ENCODE measurements at places on chromosomes 1 and 21.

- no peak for DNase-seq
These were observed 457.2 kb downstream of the AJAP1 start for GRCh38 chr1:5111581-5111980.

DNA sequence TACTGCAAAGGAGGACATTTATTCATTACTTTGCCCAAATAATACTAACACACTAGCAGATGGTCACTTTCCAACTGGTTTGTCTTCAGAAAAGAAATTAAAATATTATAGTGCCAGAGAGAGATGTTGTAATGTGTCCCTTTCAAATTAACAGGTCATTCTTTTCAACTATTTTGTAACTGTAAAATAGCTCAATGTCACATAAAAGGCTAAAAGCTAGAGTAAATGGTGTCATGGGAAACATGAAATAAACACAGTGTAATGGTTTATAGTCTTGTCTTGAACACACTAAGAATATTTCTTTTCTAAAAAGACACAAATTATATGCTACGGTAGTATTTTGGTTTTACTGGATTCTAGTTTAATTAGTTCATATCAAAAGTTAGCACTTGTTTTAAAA is 77.8 kb downstream of the ADGRL2 start:
- DNase-seq, result no peak

- DNase-seq, result no peak
These were observed 45.0 kb downstream of the KCNJ6 start for GRCh38 chr21:37871121-37871862.

GRCh38 chr1:235011064-235011598 is 117.5 kb downstream of the TOMM20 start:
- DNase-seq, result peak; percentile 61

GRCh38 chr1:44305962-44306422 is 49.1 kb downstream of the ERI3 start:
- no peak for DNase-seq

- DNase-seq, result no peak
These were observed 66.3 kb downstream of the MAP3K7CL start for GRCh38 chr21:29196670-29197191.

GRCh38 chr1:97654876-97655585 is 265.8 kb downstream of the DPYD start:
- no peak for DNase-seq

GRCh38 chr1:30652152-30652841 is 71.1 kb downstream of the MATN1 start:
- DNase-seq, result no peak

- no peak for DNase-seq
These were observed 127.1 kb upstream of the CACYBP start for GRCh38 chr1:174872615-174873058.

- DNase-seq, result no peak
These were observed 439.1 kb upstream of the VAMP3 start for GRCh38 chr1:7331926-7332535.

DNA sequence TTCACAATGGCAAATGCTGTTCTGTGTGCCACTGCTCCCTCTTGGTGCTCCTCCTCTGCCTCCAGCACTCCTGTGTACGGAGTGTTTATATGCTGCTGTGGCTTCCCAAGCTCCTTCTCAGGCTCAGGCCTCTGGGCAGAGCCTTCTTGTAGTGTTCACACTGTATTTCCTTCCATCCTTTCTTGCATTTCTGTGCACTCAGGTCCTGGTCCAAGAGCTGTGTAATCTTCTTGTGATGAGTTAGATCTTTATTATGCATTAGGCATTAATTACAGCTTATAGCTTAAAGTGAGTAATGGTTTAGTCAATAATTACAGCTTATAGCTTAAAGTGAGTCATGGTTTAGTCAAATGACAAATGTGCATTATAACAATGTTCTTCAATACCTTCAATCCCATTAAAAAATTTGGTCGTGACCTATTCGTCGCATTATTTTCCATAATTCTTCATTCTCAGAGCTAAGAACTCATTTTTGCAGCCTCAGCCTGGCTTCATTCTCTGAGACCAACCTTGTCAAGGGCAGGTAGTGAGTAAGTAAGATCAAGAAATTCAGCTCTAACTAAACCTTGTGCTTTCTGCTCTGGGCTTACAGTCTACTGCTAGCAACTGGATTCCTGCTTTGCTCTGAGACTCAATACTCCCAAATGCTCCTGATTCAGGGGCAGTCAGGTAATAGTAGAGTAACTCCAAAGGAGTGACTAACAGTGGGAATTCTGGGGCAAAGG is 154.5 kb upstream of the SPAG17 start:
- DNase-seq, result no peak

DNA sequence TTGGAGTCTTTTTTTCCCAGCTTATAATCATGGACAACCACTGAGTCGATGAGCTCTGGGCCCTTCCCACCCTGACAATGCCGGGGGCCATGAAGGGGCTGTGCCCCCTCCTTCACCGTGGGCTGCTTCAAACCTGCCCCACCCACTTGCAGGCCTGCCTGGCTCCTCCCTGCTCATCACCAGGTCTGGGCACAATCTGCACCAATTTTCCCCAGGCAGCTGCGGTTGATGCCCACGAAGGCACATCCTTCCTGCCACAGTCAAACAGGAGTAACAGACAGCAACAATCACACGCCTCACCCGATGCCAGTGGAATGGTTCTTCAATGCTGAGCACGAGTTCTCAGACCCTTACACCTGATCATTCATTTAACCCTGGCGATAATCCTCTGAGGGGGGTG is 18.9 kb downstream of the PGLYRP3 start:
- DNase-seq, result no peak

GRCh38 chr1:87418048-87418447 is 89.4 kb downstream of the LMO4 start:
- DNase-seq, result no peak

DNA sequence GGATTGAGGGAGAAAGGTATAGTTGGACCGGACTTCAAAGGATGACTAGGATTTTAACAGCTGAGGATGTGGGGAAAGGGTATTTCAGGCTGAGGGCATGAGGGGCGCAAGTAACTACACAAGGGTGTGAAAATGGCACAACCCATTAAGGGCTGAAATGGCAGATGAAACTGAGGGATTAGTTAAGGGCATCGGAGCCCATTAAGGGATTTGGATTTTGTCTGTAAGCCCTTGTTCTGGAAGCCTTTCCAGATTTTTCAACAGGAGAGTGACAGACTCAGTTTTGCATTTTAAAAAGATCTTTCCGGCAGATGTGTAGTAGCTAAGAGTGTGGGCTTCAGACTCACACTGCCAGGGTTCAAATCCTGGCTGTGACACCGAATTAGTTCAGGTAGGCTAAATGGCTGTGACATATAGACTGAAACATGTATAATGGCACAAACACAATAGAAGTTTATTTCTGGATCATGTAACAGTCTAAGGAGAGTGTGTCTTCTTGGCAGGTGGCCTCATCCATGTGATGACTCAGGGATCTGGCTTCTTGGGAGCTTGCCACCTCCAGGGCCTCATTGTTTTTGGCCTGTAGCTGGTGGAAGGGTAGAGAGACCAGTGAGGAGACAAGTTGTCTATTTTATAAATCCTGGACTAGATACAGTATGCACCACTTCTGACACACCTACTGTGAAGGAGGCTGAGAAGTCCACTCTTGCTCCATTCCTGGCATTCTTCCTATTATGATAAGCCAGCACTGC is 49.6 kb downstream of the UBE2T start:
- DNase-seq, result no peak

DNA sequence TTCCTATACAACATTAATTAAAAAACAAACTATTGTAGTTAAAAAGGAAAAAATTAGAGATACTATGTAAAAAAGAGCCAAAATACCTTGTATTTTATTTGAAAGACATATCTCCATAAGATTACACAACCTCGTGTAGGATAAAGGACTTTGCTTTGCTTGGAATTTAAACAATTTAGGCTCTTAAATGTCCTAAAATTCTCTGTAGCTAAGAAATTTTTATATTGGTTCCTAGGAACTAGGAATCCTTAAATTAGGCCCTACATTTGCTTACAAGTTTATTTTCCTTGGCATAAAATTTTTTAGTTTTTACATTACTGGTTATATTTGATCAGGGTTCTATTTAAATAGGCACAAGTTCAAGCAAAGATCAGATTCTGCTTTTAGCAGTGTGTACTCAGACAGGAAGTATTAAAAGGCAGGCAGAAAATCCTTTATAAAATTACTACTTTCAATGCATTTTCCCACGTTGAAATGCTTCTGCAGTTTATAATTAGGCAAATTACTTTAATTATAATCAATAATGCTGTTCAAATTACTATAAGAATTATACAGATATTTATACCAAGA is 3.4 kb upstream of the ANGPTL3 start:
- DNase-seq, result no peak

- no peak for DNase-seq
These were observed 64.5 kb upstream of the KCNK1 start for GRCh38 chr1:233549404-233549803.

DNA sequence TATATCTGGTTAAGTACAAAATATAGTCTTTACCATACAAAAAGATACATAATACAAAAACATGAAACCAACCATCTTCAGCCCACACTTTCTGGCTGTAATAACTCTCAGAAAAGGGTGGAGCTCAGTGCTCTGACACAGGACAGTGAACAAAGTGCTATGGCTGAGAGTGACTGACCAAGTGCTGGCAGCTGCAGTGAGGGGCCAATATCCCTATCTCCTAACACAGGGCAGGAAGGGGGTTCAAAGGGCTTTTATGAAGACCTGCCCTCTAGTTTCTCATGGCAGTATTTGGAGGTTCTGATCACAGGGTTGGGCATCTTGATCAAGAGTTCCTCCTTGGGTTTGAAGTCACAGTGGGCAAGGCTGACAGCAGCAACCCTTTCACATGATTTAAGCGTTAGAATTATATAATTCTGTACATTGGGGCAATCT is 3.9 kb downstream of the TXNIP start:
- no peak for DNase-seq

DNA sequence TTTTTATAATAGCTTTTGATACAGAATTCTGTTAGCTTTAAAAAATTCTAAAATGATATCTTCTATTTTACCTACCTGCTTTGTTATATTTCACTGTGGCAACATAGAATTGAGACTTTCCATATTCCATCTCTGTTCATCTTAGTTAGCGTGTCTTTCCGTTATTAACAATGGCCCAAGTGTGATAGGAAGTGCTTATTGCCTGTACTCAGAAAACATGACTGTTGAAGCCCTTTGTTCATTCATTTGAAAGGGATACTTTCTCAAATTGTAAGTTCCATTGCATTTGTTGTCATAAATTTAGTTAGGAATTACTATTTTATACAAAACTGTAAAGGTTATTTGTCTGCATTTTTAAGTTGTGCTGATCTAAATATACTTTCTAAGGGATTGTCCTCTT is 73.1 kb downstream of the LAMC1 start:
- no peak for DNase-seq

DNA sequence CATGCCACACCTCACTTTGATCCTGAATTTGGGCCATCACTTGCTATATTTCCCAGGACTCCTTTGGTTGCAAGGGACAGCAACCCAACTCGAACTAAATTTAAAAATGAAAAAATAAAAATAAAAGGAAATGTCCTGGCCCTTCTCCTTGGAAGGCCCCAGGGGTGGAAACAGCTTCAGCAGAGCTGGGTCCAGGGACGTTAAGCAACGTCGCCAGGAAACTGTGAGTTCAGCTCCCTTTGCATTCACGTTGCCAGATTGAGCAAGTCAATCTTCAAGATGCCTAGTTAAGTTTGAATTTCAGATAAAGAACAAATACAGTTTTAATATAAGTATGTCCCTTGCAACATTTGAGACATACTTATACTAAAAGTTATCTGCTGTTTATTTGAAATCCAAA is 14.6 kb upstream of the SPSB1 start:
- DNase-seq, result no peak

GRCh38 chr1:26353976-26354820 is at the start of gene CRYBG2:
Gene CRYBG2, minus strand, starts transcription at chr1:26354130. Its CDS starts 7,473 bp downstream, at chr1:26346657.
- no peak for DNase-seq

DNA sequence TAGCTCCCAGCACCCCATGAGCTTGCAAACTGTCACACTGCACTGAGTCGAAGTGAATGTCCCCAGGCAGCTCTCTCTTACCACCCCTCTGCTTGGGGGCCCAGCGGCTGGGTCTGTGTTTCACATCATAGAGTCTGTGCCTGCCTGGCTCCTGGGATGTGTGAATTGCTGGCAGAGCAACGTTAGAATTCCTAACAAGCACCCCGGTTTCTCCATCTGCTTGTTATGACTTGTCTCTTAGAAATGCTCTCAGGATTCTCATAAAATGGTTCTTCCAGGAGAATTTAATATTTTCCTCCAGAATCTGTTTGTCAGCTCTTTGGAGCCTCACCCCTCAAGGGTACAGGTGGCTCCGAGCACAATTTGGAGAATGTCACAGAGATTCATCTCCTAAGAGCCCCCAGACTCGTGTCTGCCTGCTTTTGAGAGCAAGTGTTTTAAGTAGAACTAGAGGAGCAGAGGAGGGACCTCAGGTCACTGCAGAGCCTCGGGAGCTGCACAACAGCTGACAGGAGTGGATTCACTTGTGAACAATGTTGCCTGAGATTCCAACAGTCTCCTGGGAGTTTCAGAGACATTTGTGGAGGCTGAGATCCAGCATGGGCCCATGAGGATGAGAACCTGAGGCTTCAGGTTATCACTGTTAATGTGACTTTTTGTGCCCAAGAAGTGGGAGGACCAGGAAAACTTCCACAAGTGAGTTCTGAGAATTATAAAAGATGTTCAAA is 131.5 kb downstream of the KCNJ6 start:
- no peak for DNase-seq

DNA sequence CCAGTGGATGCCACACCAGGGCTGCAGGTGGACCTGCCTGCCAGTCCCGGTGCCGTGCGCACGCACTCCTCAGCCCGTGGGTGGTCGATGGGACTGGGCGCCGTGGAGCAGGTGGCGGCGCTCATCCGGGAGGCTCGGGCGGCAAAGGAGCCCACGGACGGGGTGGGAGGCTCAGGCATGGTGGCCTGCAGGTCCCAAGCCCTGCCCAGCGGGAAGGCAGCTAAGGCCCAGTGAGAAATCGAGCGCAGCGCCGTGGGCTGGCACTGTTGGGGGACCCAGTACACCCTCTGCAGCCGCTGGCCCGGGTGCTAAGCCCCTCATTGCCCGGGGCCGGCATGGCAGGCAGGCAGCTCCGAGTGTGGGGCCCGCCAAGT is 1171.8 kb upstream of the B3GALT2 start:
- DNase-seq, result no peak

GRCh38 chr1:191729742-191730141 is 428.5 kb upstream of the RGS18 start:
- no peak for DNase-seq

DNA sequence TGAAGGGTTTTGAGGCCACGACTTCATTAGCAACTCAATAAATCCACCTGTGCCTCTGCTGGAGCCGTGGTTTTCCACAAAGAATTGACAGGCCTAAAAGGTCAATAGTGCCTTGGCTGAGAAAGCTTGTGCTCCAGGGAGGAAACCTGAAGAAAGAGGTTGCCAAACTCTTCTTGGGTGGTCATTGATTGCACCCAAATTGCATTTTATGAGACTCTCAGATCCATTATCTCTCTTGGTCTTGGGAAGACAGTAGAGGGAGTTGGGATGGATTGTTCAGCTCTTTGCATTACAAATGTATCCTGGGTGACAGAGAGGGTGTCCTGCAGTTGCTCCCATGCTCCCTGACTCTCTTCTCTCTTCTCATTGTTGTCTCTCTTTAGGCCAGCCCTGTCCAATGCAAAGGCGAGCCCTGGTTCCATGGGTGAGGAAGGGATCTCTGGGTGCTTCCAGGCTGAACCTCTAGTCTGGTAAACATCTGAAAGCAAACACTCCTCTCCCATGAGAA is 46.1 kb upstream of the HTR1D start:
- DNase-seq, result no peak
